ENCODE measurements at places on chromosomes 1 and 21.

GRCh38 chr1:54748094-54748835 lies 16.1 kb downstream of the PARS2 start:
- DNase-seq: no peak

DNA sequence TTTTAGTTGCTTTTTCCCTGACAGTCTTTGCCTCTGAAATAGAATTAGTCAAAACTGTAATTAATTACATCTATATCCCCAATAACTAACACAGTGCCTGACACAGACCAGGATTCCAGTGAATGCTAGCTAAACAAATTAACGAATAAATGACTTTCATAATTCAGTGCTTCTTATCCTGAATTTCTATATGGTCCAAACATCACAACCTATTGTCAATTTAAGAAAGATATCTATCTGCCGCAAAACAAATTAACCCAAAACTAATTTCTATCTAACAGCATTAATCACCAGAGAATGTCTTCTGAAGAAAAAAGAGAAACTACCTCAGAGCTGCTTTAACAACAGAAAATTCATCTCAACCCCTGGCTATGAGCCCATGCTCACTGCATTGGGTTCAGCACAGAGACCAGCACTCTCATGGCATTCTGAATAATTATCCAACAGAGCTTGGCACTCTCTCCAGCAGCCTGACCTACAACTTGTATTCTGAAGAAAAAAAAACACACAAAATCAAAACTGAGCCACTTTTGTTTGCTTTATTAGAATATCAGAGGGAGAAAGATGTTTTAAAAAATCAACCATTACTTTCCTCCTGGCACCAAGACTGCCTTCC lies 547.3 kb upstream of the BEND5 start:
- no peak for DNase-seq

- no peak for DNase-seq
Measured at GRCh38 chr1:12438349-12438924, 179.6 kb downstream of the DHRS3 start.

GRCh38 chr1:34108269-34108668 lies 56.8 kb downstream of the CSMD2 start:
- no peak for DNase-seq

DNA sequence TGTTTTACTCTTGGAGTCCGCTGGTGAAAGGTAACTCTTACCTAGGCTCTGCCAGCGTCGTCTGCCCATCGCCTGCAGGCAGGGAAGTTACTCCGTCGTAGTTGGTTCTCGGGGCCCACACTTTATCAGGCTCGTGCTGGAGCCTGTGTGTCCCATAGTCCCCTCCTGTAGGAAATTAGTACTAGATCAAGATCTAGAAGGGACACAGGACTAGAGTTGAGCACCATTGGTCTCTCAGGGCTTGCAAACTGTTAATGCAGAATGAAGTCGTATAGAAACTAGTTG lies 940 bp downstream of the SRRM1 start:
- DNase-seq: no peak

DNA sequence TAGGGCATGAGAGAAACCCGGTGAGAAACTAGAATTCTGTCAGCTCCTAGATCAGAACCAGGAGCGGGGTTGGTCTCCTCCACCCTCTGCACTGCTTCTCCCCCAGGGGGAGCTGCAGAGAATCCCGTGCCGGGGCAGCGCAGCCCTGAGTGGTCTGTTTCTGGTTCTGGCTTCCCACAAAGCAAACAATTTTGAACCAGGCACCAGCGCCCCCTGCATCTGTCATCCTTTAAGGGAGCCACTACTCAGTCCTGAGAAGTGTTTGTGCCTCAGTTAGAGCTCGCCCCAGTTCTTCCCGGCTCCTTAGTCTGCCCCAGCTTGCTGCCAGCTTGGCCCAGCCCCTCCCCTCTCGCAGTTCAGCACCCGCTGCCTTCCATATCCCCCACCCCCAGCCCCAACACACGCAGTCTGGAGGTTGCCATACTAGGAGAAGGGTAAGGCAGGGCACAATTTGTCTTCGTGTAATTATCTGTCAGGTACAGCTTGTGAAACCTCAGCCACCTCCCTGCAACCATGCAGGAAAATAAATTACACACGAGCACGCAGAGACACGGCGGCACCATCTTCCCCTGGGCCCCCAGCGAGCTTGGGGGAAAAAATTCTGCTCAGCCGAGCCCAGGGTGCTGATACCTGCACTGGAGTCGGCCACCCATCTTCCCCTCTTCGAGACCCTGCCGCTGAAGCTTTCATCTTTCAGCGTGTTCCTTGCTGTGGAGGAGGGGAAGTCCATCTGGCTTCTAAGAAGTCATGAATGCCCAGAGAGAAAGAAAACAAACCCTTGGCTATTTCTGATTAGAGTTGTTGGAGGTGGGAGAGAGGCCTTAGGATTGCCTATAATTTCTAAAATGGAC lies 62.6 kb upstream of the CD1D start:
- peak; percentile 72 for DNase-seq

- no peak for DNase-seq
Measured at GRCh38 chr1:20630729-20631128, 2.5 kb upstream of the PINK1 start.

GRCh38 chr1:33338440-33339211 lies 17.7 kb upstream of the A3GALT2 start:
- peak; percentile 74 for DNase-seq

DNA sequence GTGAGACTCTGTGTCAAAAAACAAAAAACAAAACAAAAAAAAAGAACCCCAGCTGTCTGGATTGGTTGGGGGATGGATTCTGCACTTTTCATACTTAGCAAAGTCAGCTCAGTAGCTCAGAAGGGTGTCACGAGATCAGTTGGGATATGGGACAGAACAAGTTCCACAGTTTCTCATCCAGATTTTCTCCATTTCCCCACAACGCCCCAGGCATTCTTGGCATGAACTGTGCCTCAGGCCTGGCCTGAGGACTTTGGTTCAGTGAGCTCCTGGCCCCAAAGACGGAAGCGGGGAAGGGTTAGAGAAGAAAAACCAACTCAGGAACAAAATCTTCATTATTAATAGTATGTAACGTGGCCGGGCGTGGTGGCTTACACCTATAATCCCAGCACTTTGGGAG lies 1.9 kb downstream of the AKR7A2 start:
- no peak for DNase-seq

DNA sequence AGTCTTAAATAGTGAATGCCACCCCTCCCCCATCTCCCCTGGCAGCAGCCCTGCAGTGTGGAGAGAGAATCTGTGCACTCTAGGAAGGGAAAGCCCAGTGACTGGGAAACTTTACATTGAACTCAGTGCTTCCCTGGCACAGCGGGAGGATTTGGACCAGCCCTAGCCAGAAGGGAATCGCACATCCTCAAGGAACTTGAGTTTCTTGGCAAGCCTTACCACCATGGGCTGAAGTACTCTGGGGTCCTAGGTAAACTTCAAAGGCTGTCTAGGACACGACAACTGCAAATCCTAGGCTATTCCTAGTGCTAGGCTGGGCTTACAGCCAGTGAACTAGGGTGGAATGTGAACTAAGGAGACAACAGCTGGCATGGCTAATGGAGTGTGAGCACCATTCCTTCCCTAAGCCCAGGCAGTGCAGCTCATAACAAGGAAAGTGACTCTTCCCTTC lies 88.3 kb downstream of the COL24A1 start:
- DNase-seq: no peak

GRCh38 chr1:15245593-15246360 lies 1.2 kb upstream of the FHAD1 start:
- no peak for DNase-seq

DNA sequence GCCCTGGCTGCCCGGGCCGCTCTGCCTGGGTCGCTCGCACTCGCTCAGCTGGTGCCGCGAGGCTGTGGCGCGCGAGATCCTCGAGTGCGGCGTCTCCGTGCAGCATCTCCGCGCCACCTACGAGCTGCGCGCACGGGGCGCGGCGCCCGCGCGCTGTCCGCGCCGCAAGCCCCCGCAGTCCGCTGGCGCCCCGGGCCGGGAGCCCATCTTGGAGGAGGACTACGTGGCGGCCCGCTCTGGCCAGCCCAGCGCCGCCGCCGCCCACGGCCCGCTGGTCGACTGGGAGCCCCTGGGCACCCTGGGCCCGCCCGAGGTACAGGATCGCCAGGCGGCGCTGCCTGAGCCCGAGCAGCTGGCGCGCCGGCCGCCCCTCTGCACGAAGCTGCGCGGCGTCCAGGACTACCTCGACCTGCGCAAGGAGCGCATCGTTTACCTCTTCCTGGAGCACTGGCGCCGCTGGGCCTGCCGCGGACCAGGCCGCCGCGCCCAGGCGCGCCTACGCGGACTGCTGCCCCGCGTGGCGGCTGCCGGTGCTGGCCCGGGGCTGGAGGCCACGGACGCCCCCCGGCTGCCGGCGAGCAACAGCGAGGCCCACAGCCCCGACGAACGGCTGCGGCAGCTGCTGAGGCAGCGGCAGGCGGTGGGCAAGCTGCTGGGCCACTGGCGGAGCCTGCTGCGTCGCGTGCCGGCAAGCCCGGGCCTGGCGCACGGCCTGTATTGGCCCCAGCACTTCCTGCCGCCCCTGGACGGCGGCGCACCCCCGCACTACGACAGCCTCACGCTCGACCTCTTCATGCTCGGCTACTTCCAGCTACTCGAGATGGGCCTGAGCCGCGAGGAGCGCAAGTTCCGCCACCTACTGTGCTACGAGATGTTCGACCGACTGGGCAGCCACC lies 10.9 kb downstream of the TNFRSF25 start:
- DNase-seq: no peak

GRCh38 chr1:21869620-21870121 lies 57.6 kb downstream of the LDLRAD2 start:
- peak; percentile 65 for DNase-seq

GRCh38 chr1:31503570-31503969 lies 72.7 kb upstream of the TINAGL1 start:
- no peak for DNase-seq

DNA sequence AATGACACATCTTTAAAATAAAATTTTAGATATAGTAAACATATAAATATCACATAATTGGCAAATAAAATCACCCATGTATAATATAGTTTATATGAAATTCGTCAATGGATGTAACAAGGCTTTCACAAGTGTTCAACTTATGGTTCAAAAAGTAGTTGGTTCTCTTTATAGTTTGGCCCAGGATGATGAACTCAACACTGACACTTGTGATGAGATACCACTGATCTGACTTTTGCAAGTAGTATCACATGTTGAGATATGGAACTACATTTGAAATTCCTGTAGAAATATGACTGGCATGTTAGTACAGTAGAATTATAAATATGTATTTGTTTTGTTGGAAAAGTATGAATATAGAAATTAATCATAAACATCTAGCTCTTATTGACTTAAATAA lies 1.8 kb downstream of the TNNI3K start:
- no peak for DNase-seq

GRCh38 chr1:199007423-199007822 lies 368.6 kb downstream of the PTPRC start:
- no peak for DNase-seq

GRCh38 chr21:38833117-38833516 lies 27.4 kb downstream of the ETS2 start:
- no peak for DNase-seq

DNA sequence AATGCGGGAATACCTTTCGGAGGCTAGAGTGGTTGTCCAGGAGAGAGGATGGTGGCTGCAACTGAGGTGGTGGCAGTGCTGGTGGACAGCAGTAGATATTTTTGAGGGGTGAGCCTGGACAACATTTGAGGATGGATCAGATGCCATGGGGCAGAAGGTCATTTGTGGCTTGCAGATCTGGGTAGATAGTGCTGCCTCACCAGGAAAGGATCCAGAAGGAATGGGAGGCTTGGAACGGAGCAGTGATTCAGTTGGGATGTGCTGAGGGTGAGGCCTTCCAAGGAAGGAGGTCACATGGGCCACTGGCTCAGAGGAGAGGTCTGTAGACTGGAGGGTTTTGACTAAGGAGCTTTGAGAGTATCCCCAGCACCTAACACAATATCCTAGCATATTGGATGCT lies 110.8 kb upstream of the KAZN start:
- no peak for DNase-seq

GRCh38 chr1:89523572-89524368 lies 859 bp upstream of the LRRC8B start:
- DNase-seq: peak; percentile 56

DNA sequence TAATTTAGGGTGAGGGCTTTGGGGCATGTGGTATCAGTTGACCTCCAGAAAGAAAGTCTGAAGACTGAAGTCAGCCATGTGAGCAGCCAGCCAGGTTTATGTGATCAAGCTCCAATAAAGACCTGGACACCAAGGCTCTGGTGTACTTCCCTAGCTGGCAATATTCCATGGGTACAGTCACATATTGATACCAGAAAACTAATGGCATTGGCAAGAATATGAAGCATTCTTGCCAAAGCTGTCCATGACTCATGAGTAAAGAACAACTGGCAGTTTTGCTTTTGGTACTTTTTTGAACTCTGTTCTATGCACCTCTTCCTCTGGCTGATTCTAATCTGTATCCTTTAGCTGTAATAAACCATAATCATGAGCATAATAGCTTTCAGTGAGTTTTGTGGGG lies 415.3 kb upstream of the CAMK1G start:
- DNase-seq: no peak

DNA sequence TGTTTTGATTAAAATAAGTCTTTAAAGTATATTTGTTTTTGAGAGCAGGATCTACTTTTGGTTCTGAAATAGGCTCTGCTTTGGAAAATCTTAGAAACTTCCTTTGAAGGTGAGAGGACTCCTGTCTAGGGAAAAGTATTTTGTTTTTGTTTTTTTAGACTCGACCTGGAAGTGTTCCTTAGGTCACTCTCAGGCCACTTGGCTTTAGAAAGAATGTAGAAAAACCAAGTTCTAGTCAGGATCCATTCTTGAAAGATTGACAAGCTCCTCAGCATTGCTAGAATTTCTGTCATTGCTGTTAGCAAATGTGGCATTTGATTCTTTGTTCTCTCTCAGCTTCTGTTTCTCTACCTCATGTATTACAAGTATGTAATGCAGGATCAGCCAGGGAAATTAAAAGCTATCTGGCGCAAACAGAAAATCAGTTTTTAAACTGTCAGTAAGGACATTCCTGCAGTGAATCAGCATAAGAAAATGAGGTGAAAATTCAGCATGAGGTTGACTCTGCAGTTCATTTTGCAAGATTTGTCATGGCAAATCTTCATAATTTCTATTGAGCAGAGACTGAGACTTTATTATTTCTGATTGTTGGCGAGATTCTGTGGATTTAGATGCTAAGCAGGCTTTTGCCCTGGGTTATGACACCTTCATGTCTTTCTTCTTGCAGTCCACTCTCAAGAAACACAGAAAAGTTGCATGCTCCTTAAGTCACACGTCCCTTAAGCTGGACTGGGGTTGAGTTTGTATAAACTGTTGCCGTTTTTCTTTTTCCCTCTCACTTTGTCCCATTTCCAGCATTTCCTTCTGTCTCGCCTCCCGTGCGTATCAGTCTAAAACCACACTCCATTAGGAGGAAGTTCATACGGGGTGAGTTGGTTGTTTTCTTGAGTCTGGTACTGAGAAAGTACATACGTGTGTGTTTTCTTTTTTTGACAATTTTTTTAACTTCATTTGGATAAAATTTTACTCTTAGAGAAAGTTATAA lies 12.6 kb downstream of the NTPCR start:
- DNase-seq: no peak

GRCh38 chr1:190029441-190029840 lies 448.2 kb downstream of the BRINP3 start:
- no peak for DNase-seq

DNA sequence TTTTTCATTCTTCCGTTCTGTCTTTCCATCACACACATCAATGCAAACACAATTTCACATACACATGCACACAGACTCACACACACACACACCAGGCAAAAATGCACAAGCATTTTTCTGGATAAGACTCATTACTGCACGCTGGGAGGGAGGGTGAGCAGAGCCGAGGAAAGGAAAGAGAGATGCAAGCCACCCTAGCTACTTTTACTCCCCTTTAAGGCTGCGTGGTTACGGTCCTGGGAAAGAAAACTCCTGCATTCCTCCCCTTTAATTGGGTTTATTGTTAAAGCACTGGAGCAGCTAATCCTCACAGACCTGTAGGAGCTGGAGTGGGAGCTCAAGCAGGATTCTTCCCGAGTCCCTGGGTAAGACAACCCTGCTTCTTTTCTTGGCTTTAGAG lies at the start of gene CAMK1G:
CAMK1G (plus strand) TSS at position 307 of the 400 bp plus-strand sequence. CDS start 11,270 bp downstream, outside the sequence.
- no peak for DNase-seq

All from DMS 273 treated with DMSO at 0.1 percent for 48 hours (cell line).